ENCODE measurements at places on chromosomes 12 and 14. TPM values are rescaled to one million over a fixed set of nuclear protein-coding genes. Genes with fewer than 3 reads are reported as not detected.

Gene CIROP
- not detected for total RNA-seq

- DNase-seq: no peak
These were observed 223.0 kb downstream of the PTPRO start for GRCh38 chr12:15545334-15545733.

Gene GLS2
- 0.58 TPM for total RNA-seq

- no peak for DNase-seq
These were observed 281.7 kb upstream of the AMIGO2 start for GRCh38 chr12:47361389-47362021.

Gene KIF5A
- total RNA-seq: 1.3 TPM

DNA sequence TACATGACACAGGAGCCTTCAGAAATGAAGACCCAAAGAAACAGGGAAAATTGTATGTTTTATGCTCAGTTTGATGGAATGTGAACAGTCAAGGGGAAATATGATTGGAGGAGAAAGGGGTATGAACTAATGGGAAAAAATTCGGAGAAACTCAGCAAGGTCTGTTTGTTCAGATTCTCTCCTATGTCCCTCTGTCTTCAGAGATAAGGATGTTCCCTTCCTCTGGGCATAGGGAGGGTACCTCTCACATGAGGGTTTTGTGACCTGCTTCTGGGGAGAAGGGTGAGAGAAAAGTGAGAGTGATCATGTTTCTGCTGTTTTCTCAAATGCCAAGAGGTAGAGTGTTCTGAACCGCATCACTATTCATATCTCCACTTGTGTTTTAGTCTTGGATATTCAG is 26.6 kb upstream of the LIMA1 start:
- no peak for DNase-seq

GRCh38 chr12:6807170-6807569 is 14.5 kb upstream of the GPR162 start:
- DNase-seq: no peak

DNA sequence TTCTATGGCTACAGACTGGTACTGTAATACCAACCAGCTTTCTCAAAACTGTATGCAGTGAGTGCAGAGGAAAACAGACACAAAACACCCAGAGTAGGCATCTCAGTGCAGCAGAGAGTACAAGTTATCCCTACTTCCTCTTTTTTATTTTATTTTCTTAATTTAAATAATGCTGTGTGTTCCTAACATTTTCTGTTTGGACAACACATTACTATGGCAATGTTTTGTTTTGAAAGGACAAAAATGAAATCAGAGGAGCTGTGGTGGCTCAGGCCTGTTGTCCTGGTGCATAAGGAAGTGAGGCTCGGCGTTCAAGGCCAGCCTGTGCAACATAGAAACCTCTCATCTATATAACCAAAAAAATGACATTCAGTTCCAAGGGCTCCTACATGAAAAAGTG is 33.7 kb upstream of the SELPLG start:
- no peak for DNase-seq

Data from aorta (tissue), 5 donors.